ENCODE measurements at places on chromosomes 2 and 18. TPM values are rescaled to one million over a fixed set of nuclear protein-coding genes. Genes with fewer than 3 reads are reported as not detected.
A peak's percentile ranks its signal among the peaks of the same experiment; 100 is the strongest.

The KLHL29 gene
- polyA plus RNA-seq, result 3.1 TPM

- DNase-seq, result peak; percentile 57
- H3K27me3 ChIP-seq, result no peaks in the 10 kb centered on the region
- no peak overlapping the region for H3K4me3 ChIP-seq
- peaks cover 37% of the 10 kb centered on the region for H3K4me1 ChIP-seq
These were observed 12.5 kb upstream of the NAB1 start for GRCh38 chr2:190636361-190636760.

GRCh38 chr18:8696749-8697211, 8.6 kb upstream of the MTCL1 start:
- H3K36me3 ChIP-seq, result no peaks in the 10 kb centered on the region
- H3K27ac ChIP-seq, result no peak overlapping the region
- DNase-seq, result peak; percentile 53
- no peak overlapping the region for H3K4me3 ChIP-seq
- no peaks in the 10 kb centered on the region for H3K4me1 ChIP-seq

GRCh38 chr2:126792186-126792585, 106.5 kb upstream of the TEX51 start:
- H3K4me3 ChIP-seq, result no peak overlapping the region
- H3K27ac ChIP-seq, result no peak overlapping the region
- H3K27me3 ChIP-seq, result peaks cover 4% of the 10 kb centered on the region
- H3K4me1 ChIP-seq, result no peaks in the 10 kb centered on the region
- DNase-seq, result no peak
- H3K36me3 ChIP-seq, result no peaks in the 10 kb centered on the region

GRCh38 chr2:3126911-3127621, 250.6 kb downstream of the EIPR1 start:
- no peak for DNase-seq
- H3K4me3 ChIP-seq, result no peak overlapping the region
- H3K36me3 ChIP-seq, result no peaks in the 10 kb centered on the region
- no peaks in the 10 kb centered on the region for H3K27me3 ChIP-seq

- H3K4me3 ChIP-seq, result no peak overlapping the region
- H3K36me3 ChIP-seq, result no peaks in the 10 kb centered on the region
- no peaks in the 10 kb centered on the region for H3K27me3 ChIP-seq
- no peaks in the 10 kb centered on the region for H3K4me1 ChIP-seq
- DNase-seq, result peak; percentile 39
- no peak overlapping the region for H3K27ac ChIP-seq
These were observed 833.8 kb upstream of the PIK3C3 start for GRCh38 chr18:41121116-41121826.

GRCh38 chr2:81412681-81413080, 1108.1 kb upstream of the LRRTM1 start:
- no peak overlapping the region for H3K27ac ChIP-seq
- H3K36me3 ChIP-seq, result no peaks in the 10 kb centered on the region
- H3K4me1 ChIP-seq, result no peaks in the 10 kb centered on the region
- H3K4me3 ChIP-seq, result no peak overlapping the region

DNA sequence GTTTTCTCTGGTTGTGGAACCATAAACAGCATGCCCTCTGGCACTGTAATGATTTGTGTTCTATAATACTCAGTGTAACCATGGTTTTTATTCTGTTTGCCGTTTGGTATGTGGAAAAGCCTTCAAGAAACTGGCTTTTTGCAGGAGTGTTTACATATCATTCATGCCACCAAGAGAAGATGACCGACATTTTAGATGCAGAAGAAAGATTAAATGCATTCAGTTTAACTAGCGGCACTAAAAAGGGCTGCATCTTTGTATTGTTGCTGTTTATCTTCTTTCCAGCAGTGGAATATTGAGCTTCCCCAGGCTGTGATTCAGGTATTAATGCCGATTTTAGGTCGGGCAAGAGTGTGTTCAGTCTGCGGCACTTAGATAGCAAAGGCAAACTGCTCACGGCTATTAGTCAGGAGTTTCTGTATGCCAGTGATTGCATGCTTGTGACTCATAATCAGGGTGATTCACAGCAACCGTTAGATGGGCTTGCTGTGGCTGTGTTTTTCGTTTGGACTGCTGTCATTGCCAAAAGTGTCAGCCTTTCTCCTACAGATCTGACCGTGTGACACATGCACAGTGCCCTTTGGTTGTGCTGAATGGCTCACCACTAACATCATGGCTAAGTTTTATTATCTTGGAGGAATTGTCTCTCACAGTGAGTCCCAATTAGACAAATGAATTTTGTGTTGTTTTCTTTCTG, 479.7 kb downstream of the PARD3B start:
- H3K4me1 ChIP-seq, result no peaks in the 10 kb centered on the region
- no peaks in the 10 kb centered on the region for H3K27me3 ChIP-seq
- peak overlapping the region; percentile 66 for H3K27ac ChIP-seq
- no peaks in the 10 kb centered on the region for H3K36me3 ChIP-seq
- no peak overlapping the region for H3K4me3 ChIP-seq
- peak; percentile 48 for DNase-seq

The RBM44 gene
- 0.26 TPM for polyA plus RNA-seq

DNA sequence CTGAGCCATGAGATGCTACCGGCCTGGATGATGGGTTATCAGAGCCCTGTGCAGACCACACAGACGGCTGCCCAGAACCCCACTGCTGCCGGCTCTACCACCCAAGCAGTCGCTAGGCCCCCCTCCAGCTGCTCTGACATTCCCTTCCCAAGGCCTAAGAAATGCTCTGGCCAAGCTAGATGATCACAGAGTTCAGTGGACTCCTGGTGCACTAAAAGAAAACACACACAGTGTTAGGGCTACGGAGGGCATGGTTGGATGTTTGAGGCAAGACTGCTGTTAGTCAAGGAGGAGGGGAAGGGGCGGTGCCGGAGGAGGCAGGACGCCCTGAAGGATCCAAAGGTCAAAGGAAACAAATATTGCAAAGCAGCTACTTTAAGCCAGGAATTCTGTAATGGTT, 174.5 kb downstream of the MYCN start:
- no peaks in the 10 kb centered on the region for H3K36me3 ChIP-seq
- H3K4me3 ChIP-seq, result no peak overlapping the region
- peak; percentile 39 for DNase-seq
- H3K27ac ChIP-seq, result no peak overlapping the region
- H3K27me3 ChIP-seq, result no peaks in the 10 kb centered on the region

All from lung (tissue), 17 donors.